Inflammatory macrophage treated with lipopolysaccharide for 1 hour (primary cell): ENCODE measurements at places on chromosomes 2 and 18.

- peak; percentile 56 for DNase-seq
These were observed 11.9 kb upstream of the AGFG1 start for GRCh38 chr2:227460070-227460485.

GRCh38 chr2:55148269-55148668 is 83.8 kb downstream of the CLHC1 start:
- DNase-seq: no peak

DNA sequence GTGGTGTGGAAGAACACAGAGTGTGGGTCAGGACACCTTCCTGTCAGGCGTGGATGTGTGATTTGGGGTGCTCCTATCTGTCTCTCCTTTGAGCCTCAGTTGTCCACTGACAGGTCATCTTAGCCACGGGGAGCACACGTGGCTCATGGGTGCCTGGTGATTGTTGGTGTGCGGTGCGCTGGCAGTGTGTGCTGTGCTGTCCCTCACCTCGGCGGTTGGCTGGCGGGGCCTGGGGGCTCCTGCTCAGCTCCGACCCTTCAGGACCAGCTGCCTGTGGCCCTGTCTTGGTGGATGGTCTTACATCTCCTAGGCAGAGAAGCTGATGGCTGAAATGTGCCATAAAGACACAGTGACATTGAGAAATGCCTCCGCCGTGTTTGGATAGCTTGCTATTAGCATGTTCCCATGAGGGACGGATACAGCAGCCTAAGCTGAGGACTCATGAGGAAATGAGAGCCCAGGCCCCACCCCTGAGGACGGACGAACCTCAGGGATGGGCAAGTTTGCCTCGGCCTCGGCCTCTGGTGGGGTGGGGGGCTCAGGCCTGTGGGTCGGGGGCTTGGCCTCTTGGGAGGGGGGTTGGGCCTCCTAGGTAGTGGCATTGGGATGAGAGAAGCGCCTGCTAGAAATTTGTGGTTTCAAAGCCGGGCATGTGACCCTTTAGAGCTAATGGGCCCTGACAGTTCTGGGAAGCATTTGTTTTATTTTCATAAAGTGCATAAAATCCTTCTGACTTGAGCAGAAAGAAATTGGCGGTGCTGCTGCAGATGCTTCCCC is 20.3 kb upstream of the ASB1 start:
- no peak for DNase-seq

DNA sequence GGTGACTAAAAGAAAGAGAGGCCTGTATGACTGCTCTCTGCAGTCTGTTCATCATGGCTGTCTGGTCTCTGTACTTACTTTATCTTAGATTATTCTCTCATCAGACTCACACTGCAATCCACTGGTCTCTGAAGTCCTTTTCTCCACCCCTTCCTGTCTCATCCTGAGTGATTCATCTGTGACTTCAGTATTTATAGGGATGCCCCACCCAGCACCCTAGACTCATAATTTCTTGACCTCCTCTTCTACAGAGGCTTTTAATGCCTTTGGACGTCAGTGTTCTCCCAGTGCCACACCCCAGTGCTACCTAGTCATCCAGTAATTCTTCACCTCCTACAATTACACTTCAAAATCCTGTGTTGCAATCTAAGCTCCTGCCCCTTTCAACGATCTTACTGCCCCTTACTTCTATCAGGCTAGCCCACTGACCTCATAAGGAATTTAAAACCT is 14.9 kb upstream of the ITPRID2 start:
- DNase-seq: peak; percentile 15

- no peak for DNase-seq
These were observed 46.2 kb upstream of the TRIM43B start for GRCh38 chr2:95530734-95531133.

DNA sequence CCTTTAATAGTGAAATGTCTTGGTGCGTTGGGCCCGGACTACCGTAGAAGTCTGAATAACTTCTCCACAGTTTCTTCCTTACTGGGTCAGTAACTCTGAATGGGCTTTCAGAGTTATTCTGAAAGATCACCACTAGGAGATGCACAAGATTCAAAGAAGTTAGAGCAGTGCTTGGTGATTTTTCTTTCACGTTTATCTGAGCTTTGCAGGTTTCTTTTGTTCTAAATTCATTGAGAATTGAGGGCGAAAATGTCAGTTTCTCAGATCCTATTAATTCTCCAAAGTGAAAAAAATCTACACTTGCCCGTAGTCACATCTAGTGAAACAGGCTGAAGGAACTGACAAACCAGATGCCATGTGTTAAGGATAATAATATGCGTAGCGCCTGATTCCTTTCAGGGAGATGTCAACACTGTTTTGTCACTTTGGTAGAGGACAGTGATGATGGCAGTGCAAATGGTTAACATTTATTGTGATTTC is 70.1 kb downstream of the QPCT start:
- peak; percentile 62 for DNase-seq

DNA sequence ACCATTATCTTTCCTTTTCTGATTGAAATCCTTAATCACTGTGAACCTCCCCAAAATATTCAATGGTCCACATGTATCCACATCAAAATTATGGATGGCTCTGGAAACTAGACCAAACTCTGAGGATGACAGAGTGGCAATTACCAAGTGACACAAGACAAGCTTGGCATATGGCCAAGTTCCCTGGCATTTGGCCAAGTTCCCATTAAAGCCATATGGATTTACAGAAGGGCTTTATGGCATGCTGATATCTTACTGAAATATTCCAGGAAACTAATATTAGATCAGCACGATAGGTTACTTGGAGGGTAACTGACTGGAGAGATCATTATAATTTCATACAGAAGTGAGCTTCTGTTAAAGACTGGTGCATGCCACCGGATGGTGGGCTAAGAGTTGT is 21.9 kb upstream of the CERS6 start:
- peak; percentile 70 for DNase-seq

DNA sequence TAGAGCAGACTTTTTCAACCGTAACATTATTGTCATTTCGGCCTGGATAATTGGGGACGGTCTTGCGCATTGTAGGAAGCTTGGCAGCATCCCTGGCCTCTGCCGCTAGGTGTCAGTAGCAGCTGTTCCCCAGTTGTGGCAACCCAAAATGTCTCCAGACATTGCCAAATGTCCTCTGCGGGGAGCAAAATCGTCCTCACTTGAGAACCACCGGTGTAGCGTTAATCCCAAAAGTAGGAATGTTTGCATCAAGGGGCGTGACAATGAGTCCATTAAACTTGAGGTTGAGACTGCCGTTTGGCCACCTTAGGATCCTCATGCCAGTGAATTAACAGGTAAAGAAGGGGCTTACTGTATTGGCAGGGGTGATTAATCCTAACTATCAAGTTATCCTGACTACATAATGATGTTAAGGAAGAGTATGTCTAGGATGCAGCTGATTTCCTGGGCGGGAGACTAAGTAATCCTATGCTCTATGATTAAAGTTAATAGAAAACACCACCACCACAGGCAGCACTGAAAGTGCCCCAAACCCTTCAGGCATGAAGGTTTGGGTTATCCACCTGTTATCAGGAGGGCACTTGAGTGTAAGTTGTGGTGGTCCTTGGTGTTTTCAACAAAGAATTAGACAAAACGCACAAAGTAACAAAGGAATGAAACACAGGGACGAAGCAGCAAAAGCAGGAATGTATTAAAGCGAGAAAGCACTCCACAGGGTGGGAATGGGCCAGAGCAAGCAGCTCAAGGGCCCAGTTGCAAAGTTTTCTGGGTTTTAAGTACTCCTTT is 4.9 kb upstream of the ZC3H8 start:
- DNase-seq: peak; percentile 70

- DNase-seq: no peak
These were observed 13.9 kb downstream of the CLASP1 start for GRCh38 chr2:121635371-121635770.

DNA sequence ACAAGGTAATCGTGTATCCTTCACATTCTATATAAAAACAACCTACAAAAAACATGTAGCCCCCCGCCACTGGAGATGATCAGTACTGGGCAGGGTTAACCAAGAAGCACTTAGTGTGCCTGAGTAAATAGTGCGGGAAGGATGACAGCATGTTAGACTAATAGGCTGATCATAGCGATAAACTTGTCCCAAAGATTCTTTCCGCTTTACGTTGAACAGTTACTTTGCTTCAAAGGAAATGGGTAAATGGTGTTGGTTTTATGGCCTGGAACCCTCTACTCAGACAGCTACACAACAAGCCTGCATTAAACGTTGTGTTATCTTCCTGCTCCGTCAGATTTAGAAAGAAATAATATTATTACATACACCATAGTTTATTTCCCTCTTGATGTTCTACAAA is 67.7 kb downstream of the CTAGE1 start:
- DNase-seq: no peak

GRCh38 chr2:171675810-171676345 is 11.4 kb upstream of the DYNC1I2 start:
- DNase-seq: no peak

- no peak for DNase-seq
These were observed 69.4 kb downstream of the SRD5A2 start for GRCh38 chr2:31511376-31511775.

GRCh38 chr2:196290136-196290535 is 118.8 kb upstream of the STK17B start:
- DNase-seq: no peak

DNA sequence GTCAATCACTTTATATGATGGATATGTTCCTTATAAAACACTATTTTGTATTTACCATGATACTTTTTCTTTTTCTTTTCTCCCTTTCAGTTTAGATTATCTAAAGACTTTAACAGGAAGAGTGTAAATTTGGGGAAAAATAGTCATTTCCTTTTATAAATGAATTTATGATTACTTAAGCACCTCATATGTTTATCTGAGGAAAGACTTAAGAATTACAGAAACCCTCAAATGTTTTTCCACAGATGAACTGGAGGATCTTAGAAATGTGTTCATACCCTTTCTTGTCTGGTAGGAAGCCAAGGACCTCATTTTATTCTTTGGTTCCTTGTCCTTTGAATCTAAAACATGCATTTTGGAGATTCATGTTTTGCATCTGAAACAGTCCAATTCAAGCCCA is 36.7 kb downstream of the MAPRE2 start:
- DNase-seq: no peak

DNA sequence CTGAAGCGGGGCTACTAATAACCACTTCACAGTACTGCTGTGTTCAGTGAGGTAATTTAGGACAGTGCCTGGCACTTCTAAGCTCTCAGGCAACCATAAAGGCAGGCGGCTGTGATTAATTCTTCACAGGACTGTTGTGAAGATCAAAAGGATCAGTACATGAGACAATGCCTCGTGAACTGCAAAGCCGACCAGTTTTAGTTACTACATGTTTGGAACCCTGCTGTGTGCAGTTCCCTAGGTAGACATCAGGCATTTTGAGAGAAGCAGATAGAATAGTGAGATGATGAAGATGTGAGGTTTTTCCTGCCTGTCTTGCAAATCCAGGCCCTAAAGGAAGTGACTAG is 19.1 kb downstream of the EFHD1 start:
- DNase-seq: no peak

DNA sequence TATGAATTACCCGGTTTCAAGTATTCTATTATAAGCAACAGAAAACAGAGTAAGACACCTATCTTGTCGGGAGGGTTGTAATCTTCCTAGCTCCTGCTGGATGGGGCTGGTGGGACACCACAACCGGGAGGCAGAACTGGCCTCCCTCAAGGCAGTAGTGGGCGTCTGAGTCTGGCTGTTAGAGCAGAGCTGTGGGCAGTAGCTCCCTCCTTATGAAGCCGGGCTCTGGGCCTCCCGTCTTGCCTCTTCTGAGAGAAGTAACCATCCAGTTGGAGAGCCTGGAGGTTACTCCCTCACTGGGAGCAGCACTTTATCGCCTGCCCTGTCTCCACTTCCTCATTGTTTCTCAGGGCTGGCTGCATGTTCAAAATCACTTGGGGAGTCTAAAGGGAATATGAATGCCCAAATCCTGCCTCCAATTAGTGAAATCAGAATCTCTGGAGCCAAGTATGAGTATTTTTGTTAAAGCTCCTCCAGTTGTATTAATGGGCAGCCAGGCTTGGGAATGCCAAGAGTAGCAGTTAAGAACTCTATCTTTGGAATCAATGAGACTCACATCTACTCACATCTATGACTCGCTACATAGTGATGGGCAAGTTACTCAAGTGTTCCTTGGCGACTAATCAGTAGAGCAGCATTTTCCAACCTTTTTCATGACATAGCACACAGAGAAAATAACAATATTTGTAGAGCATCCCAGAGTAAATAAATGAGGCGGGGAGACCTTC is 27.3 kb upstream of the NRP2 start:
- DNase-seq: no peak

GRCh38 chr2:215577356-215577755 is 141.5 kb upstream of the FN1 start:
- no peak for DNase-seq

DNA sequence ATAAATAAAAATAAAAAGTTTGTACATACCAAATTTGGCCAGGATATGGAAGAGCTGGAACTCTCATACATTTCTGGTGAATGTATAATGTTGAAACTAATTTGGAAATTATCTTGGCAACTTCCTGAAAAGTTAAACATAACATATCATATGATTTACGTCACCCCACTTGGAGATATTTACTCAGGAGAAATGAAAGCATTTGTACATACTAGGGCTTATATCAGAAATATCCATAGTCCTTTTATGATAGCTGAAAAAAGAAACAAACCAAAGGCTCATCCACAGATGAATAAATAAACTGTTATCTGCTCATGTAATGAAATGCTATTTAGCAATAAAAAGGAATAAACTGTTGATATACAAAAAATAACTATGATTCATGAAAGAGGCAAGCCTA is 318.2 kb upstream of the NRXN1 start:
- DNase-seq: no peak

GRCh38 chr2:75292826-75293225 is 93.5 kb upstream of the TACR1 start:
- DNase-seq: no peak

DNA sequence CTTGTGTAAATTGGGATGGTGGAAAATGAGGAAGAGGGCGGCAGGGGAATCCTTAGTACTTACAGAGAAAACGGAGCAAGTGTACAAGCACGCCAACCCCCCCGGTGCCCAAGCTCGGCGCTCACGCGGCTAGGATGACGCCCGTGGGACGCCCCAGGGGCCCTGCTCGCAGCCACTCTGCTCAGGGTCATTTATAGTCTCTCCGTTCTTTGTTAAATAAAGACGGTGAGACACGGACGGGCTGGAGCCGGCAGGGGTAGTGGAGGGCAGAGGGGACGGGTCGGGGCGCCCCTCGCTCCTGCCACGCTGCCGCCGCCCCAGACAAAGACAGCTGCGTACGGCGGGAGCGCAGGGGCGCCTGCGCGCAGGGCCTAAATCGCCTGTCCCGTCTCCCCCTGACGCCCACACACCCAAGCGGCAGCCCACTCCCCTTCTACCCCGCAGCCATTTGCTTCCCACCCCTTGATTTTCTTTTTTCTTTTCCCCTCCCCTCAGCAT is 37.8 kb downstream of the PCBP1 start:
- peak; percentile 88 for DNase-seq

GRCh38 chr2:175309799-175310198 is 128.3 kb upstream of the ATP5MC3 start:
- no peak for DNase-seq

DNA sequence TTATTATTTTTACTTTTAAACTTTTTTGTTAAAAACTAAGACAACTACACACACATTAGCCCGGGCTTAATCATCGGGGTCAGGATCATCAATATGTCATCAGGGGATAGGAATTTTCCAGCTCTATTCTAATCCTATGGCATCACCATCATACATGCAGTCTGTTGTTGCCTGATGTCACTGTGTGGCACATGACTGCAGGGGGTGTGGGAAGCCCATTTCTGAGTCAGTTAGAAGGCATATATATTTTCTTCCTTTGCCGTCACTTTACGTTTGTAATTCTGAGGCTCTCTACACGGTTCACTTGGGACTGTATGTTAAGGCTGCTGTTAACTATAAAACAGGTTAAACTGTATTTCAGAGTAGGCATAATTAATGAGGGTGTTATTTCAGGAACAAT is 144.4 kb upstream of the ITGA6 start:
- peak; percentile 96 for DNase-seq

GRCh38 chr18:62030091-62030985 is 137.5 kb upstream of the RNF152 start:
- no peak for DNase-seq
